ENCODE measurements at places on chromosomes 6 and 20.

DNA sequence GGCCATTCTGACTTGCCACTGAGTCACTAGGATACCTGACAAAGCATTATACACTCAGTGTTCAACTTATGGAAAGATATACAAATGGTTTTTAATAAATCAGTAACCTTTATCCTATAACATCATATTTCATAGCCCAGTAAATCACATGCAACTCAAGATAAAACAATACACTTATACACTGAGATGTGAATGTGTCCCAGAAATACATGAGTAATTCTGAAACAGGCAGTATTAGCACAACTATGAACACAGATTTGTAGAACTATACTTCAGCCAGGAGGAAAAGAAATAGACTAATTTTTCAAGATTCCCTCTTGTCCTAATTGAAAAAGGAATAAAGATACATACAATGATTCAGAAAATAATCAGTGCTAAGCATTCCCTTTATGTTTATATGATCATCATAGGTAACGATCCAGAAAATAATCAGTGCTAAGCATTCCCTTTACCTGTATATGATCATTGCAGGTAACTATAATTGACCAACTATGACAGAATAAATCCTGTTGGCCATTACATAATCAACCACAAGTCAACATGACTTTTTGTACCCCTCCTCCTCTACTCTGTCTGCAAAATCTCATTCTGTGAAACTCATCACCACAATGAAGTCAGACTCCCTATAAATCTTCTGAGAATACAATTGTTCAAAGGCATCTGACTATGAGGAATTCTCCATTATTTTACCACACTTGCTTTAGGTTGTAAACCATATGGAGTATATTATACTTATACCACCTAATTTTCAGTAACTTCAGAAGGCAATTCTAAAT is 30.3 kb downstream of the HACE1 start:
- no peaks in the 10 kb centered on the region for H3K27me3 ChIP-seq
- H3K36me3 ChIP-seq = peaks cover 32% of the 10 kb centered on the region
- ATAC-seq = no peak
- H3K4me3 ChIP-seq = no peak overlapping the region

DNA sequence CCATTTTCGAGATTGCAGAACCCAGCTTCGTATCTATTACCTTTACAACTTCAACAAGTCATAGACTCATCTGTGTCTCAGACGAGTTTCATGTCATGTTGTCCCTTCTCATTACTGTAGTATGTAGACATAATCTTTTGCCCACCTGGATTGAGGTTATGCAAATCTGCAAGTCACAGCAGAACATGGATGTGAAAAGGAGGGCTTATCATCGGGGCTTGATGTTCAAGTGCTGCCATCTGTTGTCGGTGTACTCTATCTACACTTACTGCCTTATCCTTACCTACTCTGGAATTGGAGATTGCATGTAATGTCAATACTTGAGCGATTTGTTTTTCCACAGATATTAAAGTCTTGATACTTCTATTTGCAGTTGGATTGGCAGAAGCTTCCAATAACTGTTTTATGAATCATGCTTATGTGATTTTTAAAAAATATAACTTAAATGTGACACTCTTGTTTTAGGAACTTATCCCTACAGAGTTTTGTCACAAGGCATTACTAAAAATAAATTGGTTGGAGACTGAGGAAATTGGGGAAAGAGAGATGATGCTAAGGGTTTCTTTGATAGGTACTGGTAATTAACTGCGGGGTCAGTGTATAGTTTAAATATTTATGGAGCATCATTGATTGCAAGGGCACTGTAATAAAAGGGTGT is 3.0 kb upstream of the GOPC start:
- H3K27me3 ChIP-seq = peaks cover 17% of the 10 kb centered on the region
- no peaks in the 10 kb centered on the region for H3K36me3 ChIP-seq
- ATAC-seq = peak; percentile 40

GRCh38 chr20:399182-399707 is 8.9 kb upstream of the RBCK1 start:
- no peak for ATAC-seq
- no peak overlapping the region for H3K4me3 ChIP-seq
- H3K36me3 ChIP-seq = peaks cover 25% of the 10 kb centered on the region
- H3K27ac ChIP-seq = no peak overlapping the region

DNA sequence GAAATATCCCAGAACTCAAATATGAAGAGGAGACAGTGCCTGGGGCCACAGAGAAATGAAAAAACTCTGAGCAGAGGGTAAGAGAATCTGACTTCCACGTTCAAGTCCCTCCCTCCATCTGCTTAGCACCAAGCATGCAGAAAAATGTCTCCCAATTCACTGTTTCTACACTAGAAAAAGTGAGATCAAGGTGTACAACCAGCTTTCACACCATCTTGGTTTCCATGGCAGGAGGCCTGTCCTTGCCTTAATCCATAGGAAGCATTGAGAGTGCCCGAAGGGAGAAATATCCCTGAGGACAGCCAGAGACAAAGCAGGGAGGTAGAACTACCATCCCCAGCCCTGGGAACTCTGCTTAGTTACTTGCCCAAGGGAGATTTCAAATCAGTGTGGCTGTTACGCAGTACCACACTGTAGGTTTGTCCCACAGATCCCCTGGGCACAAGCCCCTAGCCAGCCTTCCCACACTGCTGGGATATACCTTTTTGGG is 82.9 kb downstream of the SCML4 start:
- peak overlapping the region; percentile 78 for H3K4me3 ChIP-seq
- H3K27ac ChIP-seq = peak overlapping the region; percentile 95
- peaks cover 45% of the 10 kb centered on the region for H3K36me3 ChIP-seq
- H3K4me1 ChIP-seq = peaks cover 41% of the 10 kb centered on the region

DNA sequence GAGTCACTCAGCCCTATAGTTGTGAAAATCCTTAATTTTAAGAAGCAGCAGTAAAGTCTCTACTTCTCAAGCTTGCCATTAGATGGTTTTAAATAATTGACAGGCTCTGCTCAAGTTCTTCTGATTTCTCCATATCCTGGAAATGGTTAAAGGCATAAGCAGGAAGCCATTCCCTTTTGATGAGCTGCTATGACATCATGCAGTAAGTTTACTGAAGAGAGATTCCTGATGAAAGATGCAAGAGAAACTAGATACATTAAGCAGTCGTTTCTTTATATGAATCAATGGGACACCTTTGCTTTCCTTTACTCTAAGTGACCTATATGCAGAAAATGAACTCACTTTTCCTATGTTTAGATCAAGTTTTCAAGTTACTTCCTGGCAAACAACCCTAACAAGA is 9.8 kb downstream of the POPDC3 start:
- no peaks in the 10 kb centered on the region for H3K36me3 ChIP-seq
- no peak overlapping the region for H3K27ac ChIP-seq
- H3K4me1 ChIP-seq = no peaks in the 10 kb centered on the region
- no peak for ATAC-seq
- no peak overlapping the region for H3K4me3 ChIP-seq

DNA sequence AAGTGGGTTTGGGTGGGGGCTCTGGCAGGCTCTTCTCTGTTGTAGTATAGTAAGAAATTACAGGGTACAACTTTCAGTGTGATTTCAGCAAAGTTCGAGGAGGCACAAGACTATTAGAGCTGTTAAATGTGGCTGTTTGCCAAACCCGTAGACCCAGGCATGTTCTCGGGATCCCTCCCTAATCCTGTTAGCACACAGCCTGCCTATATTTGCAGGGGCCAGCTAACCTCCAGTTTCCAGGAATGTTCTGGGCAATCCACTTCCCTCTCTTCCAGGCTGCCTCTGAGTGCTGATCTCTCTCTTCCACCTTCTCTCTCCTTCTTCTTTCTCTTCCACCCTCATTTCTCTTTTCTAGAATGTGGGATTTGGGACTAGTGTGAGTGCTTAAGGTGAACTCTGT is 34.8 kb upstream of the ZFP64 start:
- H3K4me3 ChIP-seq = no peak overlapping the region
- peaks cover 10% of the 10 kb centered on the region for H3K27me3 ChIP-seq
- H3K4me1 ChIP-seq = no peaks in the 10 kb centered on the region
- no peaks in the 10 kb centered on the region for H3K36me3 ChIP-seq

DNA sequence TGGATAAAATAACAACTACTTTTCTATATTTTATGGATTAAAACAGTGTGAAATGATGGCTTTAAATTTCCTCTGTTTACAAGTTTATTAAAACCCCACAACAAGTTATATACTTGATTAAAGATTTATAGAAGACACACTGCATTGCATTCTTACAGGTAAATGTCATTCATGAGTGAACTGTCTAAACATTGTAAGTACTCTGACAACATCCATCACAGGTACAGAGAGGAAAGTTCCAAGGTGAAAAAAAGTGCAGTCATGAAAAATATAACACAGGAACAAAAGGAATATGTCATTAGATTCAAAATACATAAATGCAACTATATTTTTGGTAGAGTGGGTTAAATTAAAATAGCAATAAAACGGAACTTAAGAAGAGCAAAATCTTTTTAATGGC is 156.9 kb downstream of the KHDRBS2 start:
- ATAC-seq = no peak
- H3K4me3 ChIP-seq = no peak overlapping the region
- H3K36me3 ChIP-seq = peaks cover 23% of the 10 kb centered on the region
- H3K27me3 ChIP-seq = no peaks in the 10 kb centered on the region
- no peak overlapping the region for H3K27ac ChIP-seq

- H3K4me3 ChIP-seq = no peak overlapping the region
- H3K36me3 ChIP-seq = peaks cover 17% of the 10 kb centered on the region
- peak overlapping the region; percentile 13 for H3K27ac ChIP-seq
- no peaks in the 10 kb centered on the region for H3K27me3 ChIP-seq
Observed at GRCh38 chr6:35402136-35402855, 49.8 kb upstream of the FANCE start.

GRCh38 chr6:117951783-117952182 is 44.7 kb downstream of the SLC35F1 start:
- H3K4me1 ChIP-seq = no peaks in the 10 kb centered on the region
- no peaks in the 10 kb centered on the region for H3K27me3 ChIP-seq
- no peak overlapping the region for H3K27ac ChIP-seq
- ATAC-seq = no peak
- no peak overlapping the region for H3K4me3 ChIP-seq

DNA sequence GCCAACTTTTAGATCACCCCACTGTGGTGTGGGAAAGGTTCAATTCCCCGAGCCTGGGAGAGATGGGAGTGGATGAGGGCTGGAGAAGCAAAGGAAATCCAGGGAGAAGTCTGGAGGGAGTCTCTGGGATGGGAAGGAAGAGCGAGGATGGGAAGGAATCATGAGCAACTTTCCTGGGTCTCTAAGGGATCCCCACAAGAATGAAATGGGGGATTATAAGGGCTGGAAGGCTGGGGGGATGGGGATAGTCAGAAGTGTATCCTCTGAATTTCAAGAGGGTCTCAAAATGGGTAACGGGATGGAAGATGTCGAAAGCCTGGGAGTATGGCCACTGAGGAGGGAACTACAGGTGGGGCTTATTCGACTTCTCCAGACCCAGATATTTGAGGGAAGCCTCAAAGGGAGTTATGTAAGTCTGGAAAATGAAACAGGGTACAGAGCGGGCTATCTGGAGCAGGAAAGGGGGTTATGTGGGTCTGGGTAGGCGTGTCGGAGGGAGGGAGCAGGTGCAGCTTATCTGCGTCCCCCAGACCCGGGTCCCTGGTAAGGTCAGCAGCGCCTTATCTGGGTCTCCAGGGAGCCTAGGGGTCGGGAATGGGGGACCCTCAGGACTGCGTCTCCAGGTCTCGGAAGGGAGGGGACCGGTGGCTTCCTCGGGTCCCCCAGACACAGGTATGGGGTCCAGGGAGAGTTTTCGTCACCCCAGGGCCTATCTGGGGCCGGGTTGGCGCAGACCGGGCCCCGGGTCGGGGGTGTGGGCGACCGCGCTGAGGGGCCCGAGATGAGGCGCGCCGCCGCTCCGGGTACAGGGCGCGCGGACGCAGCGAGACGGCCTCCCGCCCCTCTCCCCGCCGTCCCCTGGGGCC is 550 bp downstream of the PLAGL2 start:
- H3K27me3 ChIP-seq = no peaks in the 10 kb centered on the region
- H3K4me3 ChIP-seq = peak overlapping the region; percentile 95
- H3K36me3 ChIP-seq = peaks cover 32% of the 10 kb centered on the region
- H3K27ac ChIP-seq = peak overlapping the region; percentile 94
- peaks cover 85% of the 10 kb centered on the region for H3K4me1 ChIP-seq
- ATAC-seq = no peak

GRCh38 chr6:1792989-1793388 is 183.3 kb downstream of the FOXC1 start:
- peaks cover 13% of the 10 kb centered on the region for H3K4me1 ChIP-seq
- ATAC-seq = no peak
- no peak overlapping the region for H3K27ac ChIP-seq
- H3K4me3 ChIP-seq = no peak overlapping the region
- no peaks in the 10 kb centered on the region for H3K27me3 ChIP-seq
- H3K36me3 ChIP-seq = peaks cover 10% of the 10 kb centered on the region

DNA sequence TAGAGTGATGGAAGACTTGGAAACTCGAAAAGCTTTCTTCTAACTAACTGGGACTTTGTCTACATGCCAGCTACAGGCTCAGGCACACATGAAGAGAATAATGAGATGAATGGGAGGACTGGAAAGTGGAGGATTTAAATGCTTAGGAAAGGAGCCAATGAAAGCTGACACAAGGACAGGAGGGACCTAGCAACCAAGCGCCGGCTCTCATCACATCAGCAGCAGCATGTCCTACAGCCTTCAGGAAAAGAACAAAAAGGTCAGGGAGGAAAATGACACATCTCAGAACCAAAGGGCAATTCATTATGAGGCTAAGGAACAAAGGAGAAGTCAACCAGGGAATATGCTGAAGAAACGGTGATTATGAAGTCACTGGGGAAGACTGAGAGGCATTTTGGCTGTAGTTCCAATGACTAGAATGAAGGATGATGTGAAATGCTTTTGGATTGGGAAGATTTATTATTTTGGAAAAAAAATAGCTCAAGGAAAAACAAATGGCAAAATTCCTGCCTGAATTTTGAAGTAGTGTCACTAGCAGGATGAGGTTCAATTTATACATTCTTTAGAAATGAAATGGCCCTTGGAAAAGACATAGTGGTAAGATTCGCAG is 5.7 kb downstream of the BACH2 start:
- H3K4me3 ChIP-seq = no peak overlapping the region
- H3K36me3 ChIP-seq = peaks cover 13% of the 10 kb centered on the region
- H3K27me3 ChIP-seq = no peaks in the 10 kb centered on the region
- H3K4me1 ChIP-seq = peaks cover 68% of the 10 kb centered on the region
- ATAC-seq = no peak
- no peak overlapping the region for H3K27ac ChIP-seq
